ENCODE measurements at places on chromosomes 7 and 10. TPM values are rescaled to one million over a fixed set of nuclear protein-coding genes. Genes with fewer than 3 reads are reported as not detected.

OR6B1 gene
- not detected for total RNA-seq

GSTK1 gene
- 305 TPM for total RNA-seq

- DNase-seq: peak; percentile 87
Measured at GRCh38 chr7:71735961-71736556, 604.1 kb downstream of the GALNT17 start.

DNA sequence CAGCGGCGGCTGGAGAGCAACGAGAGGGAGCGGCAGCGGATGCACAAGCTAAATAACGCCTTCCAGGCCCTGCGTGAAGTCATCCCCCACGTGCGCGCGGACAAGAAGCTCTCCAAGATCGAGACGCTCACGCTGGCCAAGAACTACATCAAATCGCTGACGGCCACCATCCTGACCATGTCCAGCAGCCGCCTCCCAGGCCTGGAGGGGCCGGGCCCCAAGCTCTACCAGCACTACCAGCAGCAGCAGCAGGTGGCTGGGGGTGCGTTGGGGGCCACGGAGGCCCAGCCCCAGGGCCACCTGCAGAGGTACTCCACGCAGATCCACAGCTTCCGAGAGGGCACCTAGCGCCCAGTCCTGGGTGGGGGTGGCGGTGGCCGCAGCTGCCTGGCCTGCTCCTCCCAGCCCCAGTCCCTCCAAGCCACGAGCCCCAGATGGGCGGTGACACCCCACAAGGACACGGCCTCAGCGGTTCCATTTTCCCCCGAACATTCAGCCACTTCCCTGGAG, 1.3 kb downstream of the BHLHA15 start:
- no peak for DNase-seq

Measured in stomach (tissue), 19 donors.